ENCODE measurements at places on chromosomes 7 and 10.

DNA sequence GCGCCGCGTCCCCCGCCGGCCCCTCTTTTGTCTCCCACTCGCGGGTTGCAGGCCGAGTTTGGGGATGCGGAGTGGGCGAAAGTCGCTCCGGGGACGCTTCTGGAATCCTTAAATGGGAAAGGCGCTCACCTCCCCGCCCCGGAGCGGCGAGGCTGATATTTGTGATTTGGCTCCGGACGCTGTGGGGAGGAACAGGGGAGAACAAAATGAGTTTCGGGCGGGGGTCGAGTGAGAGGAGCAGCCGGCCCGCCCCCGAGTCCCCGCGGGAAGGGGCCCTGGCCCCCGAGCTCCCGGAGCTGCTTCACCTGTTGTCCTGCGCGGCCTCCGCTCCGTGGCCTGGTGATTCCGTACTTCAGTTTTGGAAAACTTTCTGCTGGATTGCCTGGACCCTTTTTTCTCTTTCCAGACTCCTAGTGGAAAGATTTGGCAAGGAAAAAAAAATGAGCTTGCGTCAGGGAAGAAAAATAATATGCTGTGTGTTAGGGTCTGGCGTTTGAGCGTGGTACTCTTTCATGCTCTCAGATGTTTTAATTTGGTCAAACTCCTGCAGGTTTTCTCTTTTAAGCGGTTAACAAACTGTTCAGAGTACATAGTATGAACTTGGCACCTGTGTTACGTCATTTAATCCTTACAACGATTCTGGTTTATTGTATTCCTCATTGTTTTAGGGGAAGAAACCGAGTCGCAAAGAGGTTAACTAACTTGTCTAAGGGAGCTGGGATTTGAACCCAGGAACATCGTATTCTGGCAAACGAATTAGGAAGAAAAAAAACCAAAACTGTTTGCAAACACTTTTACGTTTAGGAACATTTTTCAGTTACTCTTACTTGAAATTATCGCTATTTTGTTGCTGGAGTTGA, 924 bp downstream of the BMPR1A start:
- peak; percentile 52 for DNase-seq

- DNase-seq: no peak
These were observed 24.2 kb downstream of the WIPI2 start for GRCh38 chr7:5214236-5214635.

DNA sequence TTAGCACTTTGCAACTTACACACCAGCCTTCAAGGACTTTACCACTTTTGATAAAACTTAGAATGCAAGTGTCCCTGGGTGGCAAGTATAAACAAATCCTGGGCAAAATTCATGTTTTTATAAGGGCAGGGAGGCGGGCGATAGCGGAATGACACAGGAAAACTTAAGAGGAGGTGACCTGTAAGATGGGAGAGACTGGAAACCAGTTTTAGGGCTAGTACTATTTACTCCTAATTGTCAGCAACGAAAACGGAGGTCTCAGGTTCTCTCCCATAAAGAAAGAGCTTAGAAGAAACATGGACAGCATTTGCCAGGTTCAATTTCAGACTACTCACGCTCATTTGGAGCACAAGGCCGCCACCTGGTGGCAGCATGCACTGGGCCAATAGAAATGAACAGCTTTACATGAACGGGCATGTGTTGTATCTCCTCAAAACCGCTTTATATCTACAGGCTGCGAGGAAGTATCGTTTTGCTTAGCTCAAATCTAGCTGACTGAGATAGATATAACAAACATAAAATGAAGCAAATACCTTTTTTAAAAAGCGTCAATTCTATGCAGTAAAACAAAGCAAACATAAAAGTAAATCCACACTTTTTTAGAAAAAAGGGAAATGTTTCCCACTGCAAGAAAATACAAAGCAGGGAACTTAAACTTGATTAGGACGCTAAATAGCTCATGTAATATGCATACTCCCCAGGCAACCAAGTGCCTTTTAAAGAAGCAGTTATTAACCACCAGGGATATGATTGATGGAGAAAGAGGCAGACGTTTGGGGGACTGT, 37.6 kb upstream of the SVOPL start:
- DNase-seq: peak; percentile 65

GRCh38 chr7:90455163-90456030, 14.0 kb upstream of the PTTG1IP2 start:
- peak; percentile 8 for DNase-seq
